ENCODE measurements at places on chromosomes 3 and 15.

GRCh38 chr3:129549805-129550204, 6.8 kb downstream of the H1-8 start:
- DNase-seq = no peak

GRCh38 chr3:142615171-142615570, 19.0 kb downstream of the PLS1 start:
- DNase-seq = no peak

- DNase-seq = no peak
Observed at GRCh38 chr15:73232776-73233175, 136.0 kb downstream of the HCN4 start.

DNA sequence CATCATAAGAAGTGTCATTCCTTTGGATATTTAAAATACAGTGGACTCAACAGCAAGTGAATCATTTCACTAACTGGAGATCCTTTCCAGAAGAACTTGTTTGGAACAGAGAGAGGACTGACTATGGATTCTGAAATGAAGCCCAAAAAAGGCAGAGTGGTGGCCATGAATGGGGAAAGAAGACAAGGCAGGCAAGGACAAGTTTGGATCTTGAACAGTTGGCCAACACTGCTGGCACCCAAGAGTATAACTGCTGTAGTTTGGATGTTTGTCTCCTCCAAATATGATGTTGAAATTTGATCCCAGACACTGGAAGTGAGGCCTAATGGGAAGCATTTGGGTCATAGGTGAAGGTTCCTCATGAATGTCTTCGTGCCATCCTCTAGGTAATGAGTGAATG, 686.9 kb downstream of the GRM7 start:
- no peak for DNase-seq

GRCh38 chr3:165696496-165696895, 140.7 kb downstream of the BCHE start:
- no peak for DNase-seq

DNA sequence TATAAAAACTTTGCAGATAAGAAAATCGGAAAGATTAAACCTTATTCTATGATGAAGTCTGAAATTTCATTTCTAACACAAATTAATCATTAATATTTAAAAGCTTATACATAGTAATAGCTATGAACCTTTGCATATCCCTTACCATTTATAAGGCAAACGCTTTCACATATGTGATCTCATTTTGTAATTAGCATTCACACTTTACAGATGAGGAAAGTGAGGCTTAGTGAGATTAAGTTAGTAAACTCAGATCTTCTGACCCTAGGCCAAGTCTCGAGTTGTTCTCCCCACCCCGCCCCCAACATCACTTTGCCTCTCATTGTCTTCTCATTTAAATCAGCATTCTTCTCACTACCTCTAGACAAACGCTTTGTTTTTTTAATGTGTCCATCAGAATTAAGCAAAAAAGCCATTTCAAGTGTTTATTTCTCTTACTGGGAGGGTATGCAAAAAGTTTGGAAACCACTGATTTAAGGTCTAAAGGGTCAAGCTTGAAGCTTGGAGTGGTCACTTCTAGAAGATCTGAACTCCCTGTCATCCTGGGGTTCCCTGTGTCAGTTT, 172.9 kb upstream of the BCL6 start:
- DNase-seq = no peak

DNA sequence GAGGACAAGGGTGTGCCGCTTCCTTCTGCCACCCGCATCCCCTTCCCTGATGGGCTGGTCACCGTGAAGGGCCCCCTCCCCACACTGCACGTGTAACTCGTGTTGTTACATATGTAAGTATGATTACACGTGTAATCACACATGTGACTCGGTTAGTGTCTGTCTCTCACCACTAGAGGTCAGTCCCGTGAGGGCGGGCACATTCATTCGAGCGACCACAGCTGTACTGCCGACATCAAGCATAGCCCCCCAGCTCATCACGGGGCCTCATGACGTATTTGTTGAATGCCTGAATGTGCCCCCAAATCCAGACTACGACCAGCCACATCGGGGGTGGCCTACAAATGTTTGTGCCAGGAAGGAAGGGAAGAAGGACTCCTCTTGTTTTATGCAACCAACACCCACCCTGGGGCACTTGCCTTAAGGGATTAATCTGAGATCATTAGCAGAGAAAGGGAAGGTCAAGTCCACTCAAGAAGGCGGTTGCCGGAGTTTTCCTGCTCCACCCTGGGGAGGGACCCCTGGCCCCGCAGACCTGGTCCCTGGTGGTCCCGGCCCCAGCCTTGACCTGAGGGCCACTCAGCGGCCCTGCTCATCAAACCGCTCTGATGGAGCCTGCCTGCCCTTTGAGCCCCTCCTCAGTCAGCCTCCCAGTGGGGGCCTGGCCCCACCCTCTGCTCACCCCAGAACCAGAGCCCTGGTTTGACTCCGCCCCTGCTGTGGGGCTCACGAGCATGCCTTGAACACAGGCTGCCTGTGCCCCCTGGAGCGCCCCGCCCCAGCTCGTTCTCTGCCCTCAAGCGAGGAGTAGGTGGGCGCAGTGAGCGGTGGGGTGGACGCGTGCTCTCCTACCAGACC, 52.8 kb downstream of the RGMA start:
- peak; percentile 84 for DNase-seq

DNA sequence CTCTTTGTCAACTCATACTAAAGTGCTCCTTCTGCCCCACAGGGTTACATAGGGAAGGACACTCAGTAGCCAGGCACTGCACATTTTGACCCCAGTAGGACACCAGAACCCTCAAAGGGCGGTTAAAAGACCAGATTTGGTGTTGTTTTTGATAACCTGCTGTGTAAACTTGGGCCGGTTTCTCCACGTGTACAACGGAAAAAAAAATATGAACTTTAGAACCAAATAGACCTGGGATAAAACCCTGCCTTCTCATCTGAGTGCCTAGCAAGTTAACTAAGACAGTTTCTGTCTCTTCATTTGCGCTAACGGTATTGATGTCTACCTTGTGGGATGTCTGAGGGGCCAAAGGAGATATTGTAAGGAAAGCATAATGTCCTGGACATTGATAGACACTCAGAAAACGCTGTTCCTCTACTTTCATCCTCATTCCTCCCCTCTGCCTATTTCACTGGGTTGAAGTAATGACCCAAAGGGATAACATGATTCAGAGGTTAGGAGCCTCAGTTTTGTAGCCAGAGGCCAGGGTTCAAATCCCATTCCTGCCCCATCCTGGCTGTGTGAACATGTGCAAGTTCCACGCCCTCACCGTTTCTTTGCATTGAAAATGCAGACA, 155.9 kb upstream of the LPP start:
- no peak for DNase-seq

DNA sequence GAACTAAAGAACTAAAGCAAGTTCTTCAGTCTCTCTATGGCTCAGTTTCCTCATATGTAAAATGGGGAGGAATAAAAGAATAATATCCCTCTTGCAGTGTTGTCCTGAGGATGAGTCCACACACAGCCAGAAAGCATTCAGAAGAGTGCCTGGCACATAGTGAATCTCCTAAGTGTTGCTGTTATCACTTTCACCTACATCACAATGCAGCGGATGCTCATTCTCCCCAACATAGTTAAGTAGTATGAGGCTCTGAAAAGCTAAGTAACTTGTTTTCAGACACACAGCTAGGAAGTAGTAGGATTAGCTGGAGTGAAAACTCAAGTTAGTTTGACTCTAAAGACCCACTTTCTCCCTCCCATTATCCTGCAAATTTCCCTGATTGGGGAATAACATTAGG, 9.1 kb upstream of the USP3 start:
- DNase-seq = no peak

- DNase-seq = no peak
Observed at GRCh38 chr15:91694831-91695210, 158.7 kb upstream of the SLCO3A1 start.

GRCh38 chr15:89441295-89441812, 55.0 kb downstream of the RHCG start:
- DNase-seq = peak; percentile 90

DNA sequence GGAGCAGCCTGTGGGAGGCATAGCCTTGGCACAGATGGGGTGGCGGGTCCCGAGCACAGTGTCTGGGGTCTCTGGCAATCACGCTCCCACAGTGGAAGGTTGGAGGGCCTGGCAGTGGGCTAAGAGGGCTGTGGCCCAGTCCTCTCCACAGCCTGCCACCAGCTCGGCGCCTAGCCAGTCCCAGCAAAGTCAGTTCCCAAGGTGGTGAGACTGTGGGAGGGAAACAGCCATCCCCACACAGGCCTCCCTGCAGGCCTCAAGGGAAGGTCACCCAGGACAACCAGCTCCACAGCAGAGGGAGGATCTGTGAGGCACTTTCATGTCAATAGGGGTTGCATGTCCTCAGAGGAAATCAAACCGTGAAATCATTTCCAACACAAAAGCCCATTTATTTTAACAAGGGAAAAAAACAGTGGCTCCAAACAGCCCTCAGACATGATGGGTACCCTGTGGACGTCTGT, 27.6 kb upstream of the LIMD1 start:
- DNase-seq = no peak

- no peak for DNase-seq
Observed at GRCh38 chr3:182212479-182213076, 500.9 kb downstream of the SOX2 start.

GRCh38 chr15:39331584-39331983, 249.3 kb upstream of the THBS1 start:
- DNase-seq = no peak

DNA sequence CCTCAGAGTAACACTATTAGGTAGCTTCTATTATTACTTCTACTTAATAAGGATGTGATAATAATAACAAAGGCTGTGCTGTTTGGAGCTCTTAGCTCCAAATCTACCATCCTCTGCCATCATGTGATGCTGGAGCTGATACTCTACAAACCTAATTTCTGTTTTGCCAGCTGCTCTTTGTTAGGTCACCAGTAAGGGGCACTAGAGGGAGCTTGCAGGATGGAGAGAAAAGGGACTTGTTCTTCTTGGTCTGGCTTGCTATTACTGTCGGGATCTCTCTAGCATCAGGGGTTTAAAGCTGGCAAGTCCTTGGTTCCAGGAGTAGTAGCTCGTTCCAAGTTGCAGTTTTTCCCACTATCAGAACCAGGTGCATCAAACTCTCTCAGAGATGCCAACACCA, 194.9 kb upstream of the KBTBD8 start:
- no peak for DNase-seq

DNA sequence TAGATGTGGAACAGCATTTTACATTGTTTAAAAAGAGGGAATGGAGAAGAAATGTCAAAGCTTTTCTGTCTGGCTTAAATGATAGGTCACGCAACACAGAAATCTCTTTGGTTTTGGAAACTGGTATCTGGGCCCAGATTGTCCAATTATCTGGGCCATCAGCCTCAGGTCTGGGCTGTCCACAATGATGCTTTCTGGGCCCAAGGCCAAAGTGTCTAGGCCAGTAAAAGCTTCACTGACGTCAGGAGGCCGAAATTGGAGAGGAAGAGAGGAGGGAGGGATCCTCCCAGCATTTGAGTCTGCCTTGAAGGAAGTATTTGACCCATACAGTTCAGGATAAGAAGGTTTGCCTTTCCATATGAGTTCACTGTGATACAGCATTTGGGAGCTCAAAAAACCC, 60.7 kb upstream of the ALDH1A3 start:
- DNase-seq = no peak

- DNase-seq = no peak
Observed at GRCh38 chr3:69191516-69191915, 69.1 kb upstream of the LMOD3 start.

DNA sequence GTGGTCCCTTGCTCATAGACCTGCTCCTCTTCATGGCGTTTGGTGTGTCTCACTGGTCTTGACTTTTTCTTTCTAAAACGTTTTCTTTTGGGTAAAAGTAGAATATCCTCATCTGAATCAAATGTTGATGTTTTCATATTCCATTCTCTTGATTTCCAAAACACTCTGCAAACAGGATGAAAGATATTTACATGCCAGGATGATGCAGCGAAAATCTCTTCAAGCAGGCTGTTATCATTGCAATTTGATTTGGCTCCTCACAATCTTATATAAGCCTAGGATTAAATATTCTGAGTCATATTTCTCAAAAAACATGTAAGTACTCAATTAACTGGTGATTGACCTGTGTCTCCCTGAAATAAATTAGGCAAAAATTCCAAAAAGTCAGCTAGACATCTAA, 10.1 kb downstream of the PP2D1 start:
- no peak for DNase-seq

DNA sequence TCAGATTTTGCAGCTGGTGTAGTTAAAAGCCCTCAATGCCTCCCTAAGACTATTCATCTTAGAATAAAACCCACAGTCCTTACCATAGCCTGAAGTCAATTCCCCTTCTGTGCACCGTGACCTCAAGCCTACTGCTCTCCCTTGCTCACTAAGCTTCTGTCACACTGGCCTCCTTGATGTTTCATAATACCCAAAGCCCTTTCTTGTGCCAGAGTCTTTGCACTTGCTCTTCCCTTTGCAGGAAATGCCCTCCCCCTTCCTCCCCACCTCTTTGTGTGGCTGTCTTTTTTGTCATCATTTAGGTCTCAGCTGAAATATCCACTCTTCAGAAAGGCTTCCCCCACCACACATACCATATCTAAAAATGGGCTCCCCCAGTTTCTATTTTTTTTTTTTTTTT, 4.2 kb upstream of the PLEKHO2 start:
- no peak for DNase-seq

All from GM20000 (cell line).